Osteoblast (primary cell): ENCODE measurements at places on chromosomes 12 and 14. TPM values are rescaled to one million over a fixed set of nuclear protein-coding genes. Genes with fewer than 3 reads are reported as not detected.

The VDR gene
- 30.4 and 32.2 TPM in 2 replicates for total RNA-seq

DNA sequence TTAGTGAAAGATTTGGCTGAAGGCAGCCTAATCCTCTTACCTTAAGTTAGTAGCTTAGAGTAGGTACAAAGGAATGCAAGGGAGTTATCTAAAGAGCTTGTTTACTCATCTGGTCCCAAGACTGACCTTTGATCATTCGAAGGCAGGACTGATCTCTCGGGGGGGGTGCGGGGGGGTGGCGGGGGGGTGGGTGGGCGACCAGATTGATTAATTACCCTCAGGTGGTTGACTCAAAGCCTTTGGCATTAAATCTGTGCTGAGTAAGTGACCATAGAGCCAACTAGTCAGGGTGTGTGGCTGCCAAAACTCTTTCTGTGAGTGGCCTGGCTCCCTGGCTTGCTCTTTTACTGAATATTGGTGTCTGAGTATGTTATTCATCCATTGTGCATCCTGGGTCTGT, 731.9 kb upstream of the FBXO33 start:
- no peak for DNase-seq

DNA sequence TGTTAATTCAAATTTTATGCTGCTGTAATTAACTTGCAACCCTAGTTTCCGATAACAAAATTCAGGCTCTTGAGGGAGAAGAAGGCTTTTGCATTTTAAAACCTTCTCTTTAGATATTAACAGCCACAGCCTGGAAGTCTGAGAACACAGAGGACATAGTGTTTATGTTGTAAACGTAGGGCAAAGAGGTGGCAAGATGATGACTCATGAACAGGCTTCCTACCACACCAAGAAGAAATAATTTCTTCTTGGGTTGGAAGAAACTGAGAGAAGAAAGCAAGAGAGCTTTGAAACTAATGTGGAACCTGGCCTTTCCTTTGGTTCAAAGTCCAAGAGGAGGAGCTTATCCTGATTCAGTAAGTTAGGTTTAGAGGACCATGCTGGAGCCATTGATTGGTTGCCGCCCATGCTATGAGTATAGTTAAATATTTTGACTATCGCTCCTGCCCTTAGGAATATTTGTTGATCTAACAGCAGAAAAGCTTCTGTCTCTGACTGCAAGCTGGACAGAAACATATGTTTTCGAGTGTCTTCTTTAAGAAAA, 31.8 kb downstream of the CCDC198 start:
- DNase-seq = no peak

DNA sequence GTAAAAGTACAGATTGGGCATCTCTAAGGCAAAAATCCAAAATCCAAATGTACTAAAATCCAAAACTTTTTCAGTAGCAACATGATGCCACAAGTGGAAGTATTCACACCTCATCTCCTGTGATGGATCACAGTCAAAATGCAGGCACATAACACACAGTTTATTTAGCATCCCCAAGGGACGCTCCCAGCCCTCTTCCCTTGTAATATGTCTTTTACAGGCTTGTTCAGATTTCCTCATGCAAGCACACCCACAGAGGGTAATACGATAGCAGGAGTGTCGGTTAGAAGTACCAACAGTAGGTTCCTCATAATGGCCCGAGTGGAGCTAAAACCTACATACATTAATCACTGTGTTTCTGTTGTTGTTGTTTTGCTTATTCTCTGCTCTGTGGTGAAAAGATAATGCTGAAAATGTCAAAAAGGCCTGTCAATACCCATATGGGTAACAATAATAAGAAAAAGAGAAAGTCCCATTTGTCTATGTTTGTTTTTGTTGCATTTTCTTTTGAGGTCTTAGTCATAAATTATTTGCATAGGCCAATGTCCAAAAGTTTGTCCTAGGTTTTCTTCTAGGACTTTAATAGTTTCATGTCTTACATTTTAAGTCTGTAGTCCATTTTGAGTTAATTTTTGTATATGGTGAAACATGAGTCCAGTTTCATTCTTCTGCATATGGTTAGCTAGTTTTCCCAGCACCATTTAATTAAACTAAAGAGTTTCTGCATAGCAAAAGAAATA, 133.1 kb downstream of the LRIG3 start:
- no peak for DNase-seq

GRCh38 chr14:98223106-98223505, 1048.9 kb downstream of the BCL11B start:
- no peak for DNase-seq

DNA sequence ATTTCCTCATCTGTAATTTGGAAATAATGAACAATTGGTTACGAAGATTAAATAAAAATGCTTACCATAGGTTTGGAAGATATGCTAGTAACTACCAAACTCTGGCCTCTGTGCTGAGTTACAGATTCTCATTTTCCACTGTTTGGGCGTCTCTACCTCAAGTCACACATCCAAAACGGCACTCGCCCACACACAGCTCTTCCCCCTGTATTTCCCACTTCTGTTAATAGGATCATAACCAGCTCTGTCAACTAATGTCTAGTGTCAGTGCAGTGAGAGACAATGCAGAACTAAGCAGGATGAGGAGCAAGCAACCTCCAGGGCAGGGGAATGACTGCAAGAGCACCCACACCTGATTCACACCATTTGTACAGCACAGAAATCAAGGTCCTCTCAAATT, 10.9 kb upstream of the SYCP3 start:
- DNase-seq = no peak

- peak; percentile 17 for DNase-seq
Observed at GRCh38 chr12:117144599-117144998, 45.4 kb upstream of the TESC start.

The TMEM30B gene
- total RNA-seq = 1.1 and 1.8 TPM in 2 replicates

GRCh38 chr12:88579161-88579517, 1.1 kb downstream of the KITLG start:
- peak; percentile 58 for DNase-seq

- DNase-seq = no peak
Observed at GRCh38 chr14:97945631-97946030, 1148.4 kb downstream of the VRK1 start.

DNA sequence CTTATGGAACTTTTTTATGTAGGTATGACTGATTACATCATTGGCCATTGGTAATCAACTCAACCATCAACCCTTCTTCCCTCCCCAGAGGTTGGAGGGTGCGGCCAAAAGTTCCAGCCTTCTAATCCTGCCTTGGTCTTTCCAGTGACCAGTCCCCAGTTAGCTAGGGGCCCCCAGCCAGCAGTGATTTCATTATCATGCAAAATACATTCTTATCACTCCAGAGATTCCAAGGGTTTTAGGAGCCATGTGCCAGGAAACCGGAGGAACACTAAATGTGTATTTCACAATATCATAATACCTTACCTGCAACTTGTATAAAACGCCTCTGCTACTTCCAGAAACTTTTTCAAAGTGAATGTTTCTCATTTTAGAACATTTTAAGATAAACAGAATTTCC, 181.5 kb upstream of the PELI2 start:
- no peak for DNase-seq

DNA sequence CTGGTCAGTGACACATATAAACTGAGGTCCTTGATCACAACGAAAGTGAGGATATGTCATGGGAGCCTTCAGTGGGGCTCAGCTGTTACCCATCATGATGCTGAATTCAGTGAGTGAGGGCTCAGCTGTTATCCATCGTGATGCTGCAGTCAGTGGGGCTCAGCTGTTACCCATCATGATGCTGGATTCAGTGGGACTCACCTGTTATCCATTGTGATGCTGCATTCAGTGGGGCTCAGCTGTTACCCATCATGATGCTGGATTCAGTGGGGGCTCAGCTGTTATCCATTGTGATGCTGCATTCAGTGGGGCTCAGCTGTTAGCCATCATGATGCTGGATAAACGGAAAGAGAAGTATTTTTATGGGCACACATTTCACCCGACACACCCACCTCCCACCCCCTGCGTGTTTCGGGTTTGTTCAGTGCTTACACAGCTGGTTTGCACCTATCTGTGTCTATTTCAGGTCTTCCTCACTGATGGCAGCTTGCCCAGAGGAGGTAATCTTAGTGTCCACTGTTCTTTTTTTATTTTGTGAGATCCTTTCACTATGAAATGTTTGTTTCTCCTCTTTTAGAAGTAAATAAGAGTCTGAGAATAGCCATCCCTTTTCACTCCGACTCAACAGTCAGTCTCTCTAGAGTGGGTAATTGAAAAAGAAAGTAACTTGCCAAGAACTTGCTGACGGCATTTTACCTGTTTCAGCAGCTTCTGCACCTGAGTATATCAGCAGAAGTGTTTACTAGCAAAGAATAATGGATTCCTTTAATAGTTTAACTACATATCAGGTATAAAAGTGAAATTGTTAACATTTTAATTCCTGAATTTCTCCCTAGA, 183.0 kb downstream of the ERC1 start:
- DNase-seq = no peak

DNA sequence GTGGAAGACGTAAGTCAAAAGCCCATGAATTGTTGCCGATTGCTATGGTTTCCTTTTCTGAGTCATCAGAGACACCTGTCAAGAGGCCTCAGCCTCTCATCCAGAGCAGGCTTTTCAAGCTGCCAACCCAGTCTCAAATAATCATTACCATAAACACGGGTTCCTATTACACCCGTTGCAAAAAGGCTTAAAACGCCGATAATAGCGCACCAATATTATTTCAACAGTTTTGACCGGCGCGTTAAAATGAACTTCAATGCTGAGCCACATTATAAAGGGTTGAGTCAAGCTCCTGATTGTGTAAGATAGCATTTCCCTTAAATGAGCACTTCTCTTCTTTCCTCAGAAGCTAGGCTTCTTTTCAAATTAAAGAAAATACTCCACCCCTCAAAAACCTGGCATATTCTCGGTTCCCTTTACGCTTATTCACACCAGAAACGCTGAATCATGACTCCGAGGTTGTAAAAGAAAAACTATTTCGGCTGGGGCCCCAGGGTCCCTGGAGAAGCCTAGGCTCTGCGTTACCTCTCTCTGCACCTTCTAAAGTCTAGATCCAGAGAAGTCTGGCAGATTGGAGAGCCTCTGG, 1.4 kb downstream of the TMTC1 start:
- peak; percentile 88 for DNase-seq

DNA sequence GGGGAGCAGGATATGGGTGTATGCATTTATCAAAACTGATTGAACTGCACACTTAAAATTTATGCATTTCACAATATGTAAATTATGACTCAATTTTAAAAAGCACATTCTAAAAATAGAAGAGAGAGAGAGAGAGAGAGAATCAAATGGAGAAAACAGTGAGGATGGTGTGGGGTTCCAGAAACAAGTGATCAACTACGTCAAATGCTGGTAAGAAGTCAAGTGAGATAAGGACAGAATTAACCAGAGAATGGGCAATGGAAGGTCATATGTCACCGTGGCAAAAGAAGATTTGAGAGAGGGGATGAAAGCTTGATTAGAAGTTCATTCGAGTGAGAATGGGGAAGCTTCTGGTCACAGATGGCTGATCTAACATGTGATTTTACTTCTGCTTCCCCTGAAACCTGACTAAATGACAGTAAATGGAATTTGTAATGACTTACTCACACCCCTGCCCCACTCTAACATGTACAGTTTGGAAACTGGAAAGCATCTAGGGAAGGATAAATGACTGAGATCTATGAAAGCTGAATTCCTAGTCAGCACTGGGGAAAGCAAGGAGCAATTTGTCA, 276.5 kb upstream of the AMIGO2 start:
- DNase-seq = no peak

- DNase-seq = no peak
Observed at GRCh38 chr14:88078525-88078924, 73.6 kb downstream of the GPR65 start.

DNA sequence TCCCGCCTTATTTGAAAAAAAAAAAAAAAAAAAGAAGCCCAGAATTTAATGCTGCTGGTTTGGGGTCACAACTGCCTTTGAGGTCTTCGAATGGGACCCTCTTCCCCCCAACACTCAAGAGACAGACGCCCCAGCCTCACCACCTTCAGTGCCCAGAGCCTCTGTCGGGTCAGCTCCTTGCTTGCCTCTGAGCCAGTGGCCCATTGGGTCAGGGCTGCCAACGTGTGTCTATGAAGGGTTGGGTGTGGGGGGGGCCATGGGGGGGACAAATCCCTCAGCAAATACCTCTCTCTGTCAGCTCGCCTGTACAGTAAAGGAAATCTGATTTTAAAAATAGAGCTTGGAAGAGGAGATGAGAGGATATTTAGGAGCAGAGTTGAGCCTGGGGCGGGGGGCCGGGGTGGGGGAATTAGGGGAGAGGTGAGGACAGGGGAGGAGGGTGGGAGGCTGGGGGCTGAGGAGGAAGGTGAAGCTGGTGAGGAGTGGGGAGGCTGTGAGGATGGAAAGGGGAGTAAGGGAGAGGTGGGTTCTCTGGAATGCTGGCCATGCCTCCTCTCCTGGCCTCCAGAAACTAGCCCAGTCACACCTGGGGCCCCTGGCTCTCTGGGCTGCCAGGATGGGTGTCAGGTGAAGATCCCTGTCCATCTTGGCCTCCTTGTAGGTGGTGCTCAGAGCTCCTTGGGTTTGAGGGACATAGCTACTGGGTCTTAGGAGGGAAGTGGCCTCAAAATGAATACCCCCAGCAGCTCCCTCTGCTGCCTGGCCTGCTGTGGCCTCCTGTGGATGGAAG, 13.3 kb downstream of the RTL1 start:
- peak; percentile 65 for DNase-seq

- DNase-seq = no peak
Observed at GRCh38 chr12:5622280-5622679, 190.4 kb downstream of the NTF3 start.

The SRP54 gene
- 66.6 and 72.0 TPM in 2 replicates for total RNA-seq

DNA sequence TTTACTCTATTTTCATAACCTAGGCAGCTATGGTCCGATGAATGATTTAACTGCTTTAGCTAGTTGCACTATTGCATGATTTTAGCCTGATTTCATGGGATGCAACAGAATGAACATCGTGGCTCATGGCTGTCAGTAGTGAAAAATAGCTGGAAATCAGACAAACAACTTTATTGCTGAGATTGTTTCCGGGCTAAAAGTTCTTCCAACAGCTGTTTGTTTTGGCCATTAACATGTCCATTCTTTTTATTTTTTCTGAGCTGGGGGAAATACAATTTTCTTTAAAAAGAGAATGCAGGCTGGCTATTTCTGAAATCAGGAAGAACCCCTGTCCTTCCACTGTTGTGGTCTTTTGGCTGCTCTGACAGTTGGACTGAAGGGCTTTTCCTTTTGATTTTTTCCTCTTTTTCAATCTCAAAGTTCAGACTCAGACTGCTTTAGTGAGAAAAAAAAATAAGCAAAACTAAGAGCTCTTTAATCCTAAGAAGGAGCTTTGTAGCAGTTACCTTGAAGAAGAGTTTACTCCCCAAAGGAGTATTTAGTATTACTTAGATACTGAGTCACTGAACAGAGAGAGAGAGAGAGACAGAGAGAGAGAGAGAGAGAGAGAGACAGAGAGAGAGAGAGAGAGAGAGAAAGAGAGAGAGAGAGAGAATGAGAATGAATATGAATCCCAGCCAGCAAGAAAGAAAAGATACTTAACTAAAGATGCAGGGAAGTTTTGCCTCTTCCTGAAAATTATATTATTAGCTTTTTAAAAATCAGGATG, at the start of gene NAV3:
NAV3 (plus strand) TSS at position 312 of the 769 bp plus-strand sequence. CDS start 568 bp downstream, outside the sequence.
- DNase-seq = no peak

DNA sequence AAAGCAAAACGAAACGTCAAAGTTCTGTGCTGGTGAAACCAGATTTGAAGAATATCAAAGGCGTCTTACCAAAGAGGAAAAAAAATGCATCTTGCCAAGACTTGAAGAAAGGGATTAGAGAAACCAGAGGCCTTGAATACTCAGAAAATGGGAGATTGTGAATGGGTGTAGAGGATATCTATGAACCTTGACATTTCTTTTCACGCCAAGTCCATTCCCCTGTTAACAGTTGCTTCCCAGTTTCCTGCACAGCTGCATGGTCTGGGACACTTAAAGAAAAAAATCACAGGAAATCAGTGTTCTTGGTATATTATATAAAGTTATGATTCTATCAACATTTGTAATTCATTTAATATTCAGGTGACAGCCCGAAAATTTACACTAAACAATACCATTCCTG, 1.4 kb upstream of the GTF2A1 start:
- peak; percentile 18 for DNase-seq
